ENCODE measurements at places on chromosomes 6 and 20. TPM values are rescaled to one million over a fixed set of nuclear protein-coding genes. Genes with fewer than 3 reads are reported as not detected.

DEFB124 gene
- total RNA-seq = not detected

OPRM1 gene
- total RNA-seq = not detected

DNA sequence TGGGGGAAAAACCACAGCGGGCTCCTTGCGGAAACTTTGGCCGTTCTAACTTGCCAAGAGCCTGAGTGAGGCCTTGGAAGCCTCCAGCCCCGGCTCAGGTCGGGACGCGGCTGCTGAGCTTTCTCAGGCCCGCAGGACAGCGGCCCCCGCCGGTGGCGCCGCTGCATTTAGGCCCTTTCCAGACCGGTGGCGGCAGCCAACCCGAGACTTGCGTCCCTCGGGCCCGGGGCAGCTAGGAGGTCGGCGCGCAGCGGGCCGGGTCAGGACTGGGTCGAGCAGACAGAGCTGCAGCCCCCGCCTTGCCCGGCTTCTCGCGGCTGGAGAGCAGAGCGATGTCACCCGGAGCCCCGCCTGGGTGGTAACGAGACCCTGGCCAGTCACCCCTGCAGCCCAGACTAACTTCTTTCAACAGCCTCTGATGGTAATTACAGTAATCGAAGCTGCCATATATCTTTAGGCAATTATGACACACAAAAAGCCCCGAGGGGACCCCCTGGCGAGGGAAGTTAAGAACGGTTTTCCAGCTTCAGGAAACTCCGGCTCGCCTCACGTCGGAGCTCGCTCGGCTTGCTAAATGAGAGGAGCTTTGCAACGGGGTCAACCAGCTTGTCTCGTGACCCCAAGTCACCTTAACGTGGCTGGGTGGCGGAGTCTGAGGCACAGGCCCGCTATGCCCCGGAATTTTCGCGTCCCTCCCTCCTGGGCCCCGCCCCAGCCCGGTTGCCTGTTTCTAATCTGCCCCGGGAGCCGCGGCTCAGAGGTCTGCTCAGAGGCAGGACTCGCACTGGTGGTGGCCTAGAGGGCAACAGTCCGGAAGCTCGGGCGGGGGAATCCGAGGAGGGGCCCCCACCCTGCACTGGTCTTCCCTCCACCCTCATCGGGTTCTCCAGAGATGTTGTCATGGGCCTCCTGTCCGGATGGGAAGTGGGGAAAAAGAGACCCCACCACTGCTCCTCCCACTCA is 3.0 kb downstream of the NR2E1 start:
- no peaks in the 10 kb centered on the region for H3K36me3 ChIP-seq
- H3K27ac ChIP-seq = no peak overlapping the region
- peak; percentile 49 for DNase-seq
- H3K27me3 ChIP-seq = peaks cover 99% of the 10 kb centered on the region
- H3K4me1 ChIP-seq = no peaks in the 10 kb centered on the region

- H3K4me3 ChIP-seq = no peak overlapping the region
- peak overlapping the region; percentile 79 for H3K27ac ChIP-seq
- no peak for DNase-seq
Observed at GRCh38 chr6:80639181-80639629, 532.7 kb downstream of the BCKDHB start.

FUCA2 gene
- 57.2 TPM for total RNA-seq

WFDC11 gene
- total RNA-seq = not detected

- H3K27me3 ChIP-seq = no peaks in the 10 kb centered on the region
- no peak for DNase-seq
- no peaks in the 10 kb centered on the region for H3K4me1 ChIP-seq
- H3K4me3 ChIP-seq = no peak overlapping the region
Observed at GRCh38 chr6:92945799-92946198, 473.6 kb downstream of the EPHA7 start.

- no peak overlapping the region for H3K27ac ChIP-seq
- H3K27me3 ChIP-seq = no peaks in the 10 kb centered on the region
- H3K4me1 ChIP-seq = no peaks in the 10 kb centered on the region
- no peak for DNase-seq
- no peaks in the 10 kb centered on the region for H3K36me3 ChIP-seq
Observed at GRCh38 chr6:67412035-67412434, 1223.0 kb upstream of the ADGRB3 start.

TNFRSF21 gene
- 2.9 TPM for total RNA-seq

DNA sequence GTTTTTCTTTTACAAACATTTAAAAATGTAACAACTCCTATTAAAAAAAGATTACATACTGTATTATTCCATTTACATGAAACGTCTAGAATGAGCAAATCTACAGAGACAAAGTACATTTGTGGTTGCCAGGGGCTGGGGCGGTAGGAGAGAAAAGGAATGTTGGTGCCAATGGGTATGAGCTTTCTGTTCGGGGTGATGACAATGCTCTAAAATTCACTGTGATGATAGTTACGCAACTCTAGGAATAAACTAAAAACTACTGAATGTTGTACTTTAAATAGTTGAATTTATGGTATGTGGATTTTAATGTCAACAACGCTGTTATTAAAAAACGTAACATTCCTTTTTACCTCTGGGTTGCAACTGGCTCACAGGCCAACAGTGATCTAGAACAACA is 211.1 kb downstream of the GMDS start:
- no peaks in the 10 kb centered on the region for H3K36me3 ChIP-seq
- H3K4me3 ChIP-seq = no peak overlapping the region
- no peaks in the 10 kb centered on the region for H3K4me1 ChIP-seq
- no peaks in the 10 kb centered on the region for H3K27me3 ChIP-seq
- H3K27ac ChIP-seq = no peak overlapping the region
- DNase-seq = no peak

- no peaks in the 10 kb centered on the region for H3K36me3 ChIP-seq
- H3K4me3 ChIP-seq = no peak overlapping the region
- peak; percentile 13 for DNase-seq
- no peaks in the 10 kb centered on the region for H3K27me3 ChIP-seq
Observed at GRCh38 chr6:42046464-42047212, 3.7 kb upstream of the TAF8 start.

GRCh38 chr6:106519460-106520394 is 109.6 kb downstream of the RTN4IP1 start:
- peak; percentile 98 for DNase-seq
- no peaks in the 10 kb centered on the region for H3K36me3 ChIP-seq
- peak overlapping the region; percentile 89 for H3K27ac ChIP-seq

DNA sequence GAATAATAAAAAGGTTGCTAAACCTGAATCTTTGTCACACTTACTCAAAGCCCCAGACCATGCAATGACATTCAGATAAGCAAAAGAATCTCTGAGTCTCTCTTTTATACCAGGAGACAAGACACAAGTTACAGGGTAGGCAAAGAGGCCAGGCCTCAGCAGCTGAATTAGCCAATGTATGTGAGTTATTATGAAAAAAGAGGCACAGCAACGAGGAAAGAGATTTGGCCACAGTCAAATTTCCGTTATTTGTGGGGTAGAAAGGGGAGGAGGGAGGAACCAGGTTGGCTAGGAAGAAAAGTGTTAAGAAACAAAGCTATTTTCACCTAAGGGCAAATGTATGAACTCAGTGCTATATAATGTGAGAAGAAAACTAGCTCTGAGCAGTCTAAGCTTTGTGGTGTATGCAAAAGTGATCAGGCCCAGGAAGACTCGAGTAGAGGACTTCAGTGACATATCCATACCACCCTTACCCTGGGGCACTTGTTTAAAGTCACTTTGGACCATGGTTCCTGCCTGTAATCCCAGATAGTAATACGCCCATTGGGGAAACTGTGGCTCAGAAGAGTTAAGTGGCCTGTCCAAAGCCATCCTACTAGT is 19.1 kb downstream of the IPCEF1 start:
- no peak overlapping the region for H3K27ac ChIP-seq
- H3K27me3 ChIP-seq = no peaks in the 10 kb centered on the region
- DNase-seq = no peak
- no peak overlapping the region for H3K4me3 ChIP-seq

FERMT1 gene
- total RNA-seq = 4.2 TPM

- peaks cover 22% of the 10 kb centered on the region for H3K4me1 ChIP-seq
- no peaks in the 10 kb centered on the region for H3K27me3 ChIP-seq
- no peak for DNase-seq
- H3K4me3 ChIP-seq = no peak overlapping the region
- no peaks in the 10 kb centered on the region for H3K36me3 ChIP-seq
Observed at GRCh38 chr6:157246771-157247484, 76.4 kb downstream of the TMEM242 start.

GABRR2 gene
- total RNA-seq = not detected

DNA sequence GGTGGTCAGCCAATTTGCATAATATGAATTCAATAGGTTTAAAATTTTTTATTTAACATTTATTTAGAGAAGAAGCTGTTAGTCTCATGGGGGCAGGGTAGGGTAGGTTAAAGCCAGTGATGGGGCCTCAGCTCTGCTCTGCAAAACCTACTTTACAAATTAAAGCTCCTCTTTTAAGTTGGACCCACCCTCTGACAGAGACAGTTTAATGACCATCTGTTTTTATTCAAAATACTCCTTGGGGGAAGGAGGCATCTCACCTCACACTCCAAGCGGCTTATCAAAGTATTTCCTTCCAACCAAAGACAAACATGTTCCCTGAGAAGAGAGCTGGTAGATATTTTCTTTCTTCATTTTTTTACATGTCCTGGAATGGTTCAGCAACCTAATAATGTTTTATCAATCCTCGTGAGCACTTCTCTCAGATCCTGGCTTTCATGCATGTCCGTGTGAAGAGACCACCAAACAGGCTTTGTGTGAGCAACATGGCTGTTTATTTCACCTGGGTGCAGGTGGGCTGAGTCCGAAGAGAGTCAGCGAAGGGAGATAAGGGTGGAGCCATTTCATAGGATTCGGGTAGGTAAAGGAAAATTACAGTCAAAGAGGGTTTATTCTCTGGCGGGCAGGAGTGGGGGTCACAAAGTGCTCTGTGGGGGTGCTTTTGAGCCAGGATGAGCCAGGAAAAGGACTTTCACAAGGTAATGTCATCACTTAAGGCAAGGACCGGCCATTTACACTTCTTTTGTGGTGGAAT is 184.7 kb downstream of the GJA1 start:
- no peak for DNase-seq
- no peak overlapping the region for H3K27ac ChIP-seq
- no peak overlapping the region for H3K4me3 ChIP-seq
- H3K36me3 ChIP-seq = no peaks in the 10 kb centered on the region
- no peaks in the 10 kb centered on the region for H3K4me1 ChIP-seq

GRCh38 chr20:9955646-9956045 is 79.1 kb upstream of the ANKEF1 start:
- H3K4me3 ChIP-seq = no peak overlapping the region
- DNase-seq = peak; percentile 21

L3MBTL3 gene
- 21.8 TPM for total RNA-seq

TCP11 gene
- total RNA-seq = not detected

DNA sequence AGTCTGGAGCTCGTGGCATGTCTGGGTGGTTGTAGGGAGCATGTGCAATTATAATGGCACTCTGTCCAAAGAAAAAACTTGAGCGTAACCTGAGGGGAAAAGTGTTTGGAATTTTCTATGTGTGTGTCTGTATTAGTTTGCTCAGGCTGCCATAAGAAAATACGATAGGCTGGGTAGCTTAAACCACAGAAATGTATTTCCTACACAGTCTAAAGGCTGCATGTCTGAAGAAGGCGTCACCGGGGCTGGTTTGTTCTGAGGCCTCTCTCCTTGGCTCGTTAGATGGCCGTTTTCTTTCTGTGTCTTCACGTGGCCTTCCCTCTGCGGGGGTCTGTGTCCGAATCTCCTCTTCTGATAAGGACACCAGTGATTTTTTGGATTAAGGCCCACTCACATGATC is 59.0 kb downstream of the IGF2R start:
- no peak overlapping the region for H3K4me3 ChIP-seq
- no peaks in the 10 kb centered on the region for H3K27me3 ChIP-seq
- peaks cover 18% of the 10 kb centered on the region for H3K4me1 ChIP-seq
- no peak for DNase-seq
- no peaks in the 10 kb centered on the region for H3K36me3 ChIP-seq

- no peak for DNase-seq
- no peak overlapping the region for H3K4me3 ChIP-seq
- peaks cover 20% of the 10 kb centered on the region for H3K4me1 ChIP-seq
- H3K27me3 ChIP-seq = no peaks in the 10 kb centered on the region
Observed at GRCh38 chr20:34639755-34640222, 37.1 kb downstream of the PIGU start.

DNA sequence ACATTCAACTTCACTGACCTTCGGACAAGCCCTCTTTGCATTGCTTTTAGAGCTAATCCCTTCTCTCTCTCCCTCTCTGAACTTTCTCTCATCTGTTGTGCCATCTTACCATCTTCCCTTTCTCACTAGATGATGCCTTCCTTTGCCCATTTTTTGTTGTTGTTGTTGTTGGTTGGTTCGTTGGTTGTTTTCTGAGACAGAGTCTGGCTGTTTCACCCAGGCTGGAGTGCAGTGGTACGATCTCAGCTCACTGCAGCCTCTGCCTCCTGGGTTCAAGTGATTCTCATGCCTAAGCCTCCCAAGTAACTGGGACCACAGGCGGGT is 18.8 kb downstream of the MAP3K5 start:
- H3K27ac ChIP-seq = no peak overlapping the region
- peaks cover 10% of the 10 kb centered on the region for H3K4me1 ChIP-seq
- H3K27me3 ChIP-seq = no peaks in the 10 kb centered on the region
- no peak for DNase-seq
- H3K36me3 ChIP-seq = no peaks in the 10 kb centered on the region

GRCh38 chr6:158002249-158002950 is 20.7 kb downstream of the SYNJ2 start:
- no peaks in the 10 kb centered on the region for H3K27me3 ChIP-seq
- no peaks in the 10 kb centered on the region for H3K36me3 ChIP-seq
- peak overlapping the region; percentile 100 for H3K27ac ChIP-seq
- H3K4me3 ChIP-seq = 0 out of 2 replicates have a peak overlapping the region, but pooled peaks have one; percentile 37
- H3K4me1 ChIP-seq = peaks cover 28% of the 10 kb centered on the region

DNA sequence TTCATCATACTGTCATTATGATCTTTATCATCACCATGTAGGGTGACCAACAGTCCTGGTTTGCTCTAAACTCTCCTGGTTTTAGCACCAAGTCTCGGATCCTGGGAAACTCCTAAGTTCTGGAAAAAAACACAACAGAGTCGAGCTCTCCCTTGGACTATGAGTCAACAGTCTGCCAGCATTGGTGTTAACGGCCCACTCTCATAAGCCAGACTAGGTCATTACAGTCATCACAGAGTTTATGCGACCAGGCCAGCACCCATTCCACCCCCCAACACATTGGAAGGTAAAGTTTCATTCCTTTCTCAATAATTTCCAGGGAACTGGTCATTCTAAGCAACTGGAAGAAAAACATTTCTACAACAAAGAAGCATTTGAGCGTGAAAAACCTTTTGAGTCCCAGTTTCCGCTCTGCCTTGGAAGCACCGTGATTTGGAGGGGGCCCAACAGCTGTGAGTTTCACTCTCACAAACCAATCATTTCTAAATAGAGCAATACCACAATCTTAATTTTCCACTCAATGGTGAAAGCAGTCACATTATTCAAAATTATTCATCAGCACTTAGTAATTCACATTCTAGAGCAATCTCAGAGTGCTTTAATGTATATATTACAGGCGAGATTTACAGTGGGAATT is 445.0 kb downstream of the CDH26 start:
- no peaks in the 10 kb centered on the region for H3K4me1 ChIP-seq
- H3K36me3 ChIP-seq = no peaks in the 10 kb centered on the region
- H3K4me3 ChIP-seq = no peak overlapping the region

- H3K36me3 ChIP-seq = no peaks in the 10 kb centered on the region
- no peak overlapping the region for H3K27ac ChIP-seq
- H3K4me3 ChIP-seq = no peak overlapping the region
- H3K27me3 ChIP-seq = no peaks in the 10 kb centered on the region
- 0 out of 2 replicates have a peak, but pooled peaks cover 2% of the 10 kb centered on the region for H3K4me1 ChIP-seq
Observed at GRCh38 chr6:43377710-43378229, 8.3 kb upstream of the ZNF318 start.

GRCh38 chr20:15942130-15942529 is 631.1 kb downstream of the KIF16B start:
- H3K27me3 ChIP-seq = no peaks in the 10 kb centered on the region
- H3K27ac ChIP-seq = no peak overlapping the region
- peak; percentile 1 for DNase-seq
- no peaks in the 10 kb centered on the region for H3K4me1 ChIP-seq
